Pancreas (tissue), 10 donors: ENCODE measurements at places on chromosomes 3 and 15. TPM values are rescaled to one million over a fixed set of nuclear protein-coding genes. Genes with fewer than 3 reads are reported as not detected.

- H3K27ac ChIP-seq: peak overlapping the region; percentile 54
- no peak overlapping the region for H3K4me3 ChIP-seq
- H3K27me3 ChIP-seq: no peaks in the 10 kb centered on the region
- peak; percentile 27 for DNase-seq
- H3K4me1 ChIP-seq: peaks cover 25% of the 10 kb centered on the region
- H3K36me3 ChIP-seq: no peaks in the 10 kb centered on the region
These were observed 222.3 kb upstream of the THBS1 start for GRCh38 chr15:39358441-39359041.

TMEM207 gene
- not detected for total RNA-seq

- H3K4me3 ChIP-seq: no peak overlapping the region
- DNase-seq: no peak
- H3K27me3 ChIP-seq: no peaks in the 10 kb centered on the region
These were observed 22.6 kb upstream of the COMMD4 start for GRCh38 chr15:75313116-75313845.

DNA sequence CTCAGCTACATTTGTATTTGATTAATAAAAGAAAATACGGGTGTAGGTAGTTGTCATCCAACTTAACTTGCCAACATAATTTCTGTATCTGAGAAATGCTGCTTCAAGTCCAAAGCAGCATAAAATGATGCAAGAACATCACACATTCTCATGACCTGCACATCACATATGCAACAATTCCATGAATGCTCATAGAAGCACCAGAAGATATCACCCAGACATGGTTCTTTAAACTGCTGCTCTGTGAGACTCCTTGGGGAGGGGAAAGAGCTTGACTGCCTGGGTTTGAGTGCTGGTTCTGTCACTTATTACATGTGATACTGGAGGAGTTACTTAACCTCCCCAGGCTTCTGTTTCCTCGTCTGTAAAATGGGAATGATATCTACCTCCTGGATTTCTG, 39.4 kb downstream of the CHST14 start:
- no peak overlapping the region for H3K27ac ChIP-seq
- no peaks in the 10 kb centered on the region for H3K36me3 ChIP-seq
- DNase-seq: no peak
- H3K4me3 ChIP-seq: no peak overlapping the region
- H3K4me1 ChIP-seq: no peaks in the 10 kb centered on the region
